H9 (cell line): ENCODE measurements at places on chromosomes 3 and 15.

GRCh38 chr3:16913264-16913580 is 28.5 kb downstream of the PLCL2 start:
- no peak for DNase-seq

DNA sequence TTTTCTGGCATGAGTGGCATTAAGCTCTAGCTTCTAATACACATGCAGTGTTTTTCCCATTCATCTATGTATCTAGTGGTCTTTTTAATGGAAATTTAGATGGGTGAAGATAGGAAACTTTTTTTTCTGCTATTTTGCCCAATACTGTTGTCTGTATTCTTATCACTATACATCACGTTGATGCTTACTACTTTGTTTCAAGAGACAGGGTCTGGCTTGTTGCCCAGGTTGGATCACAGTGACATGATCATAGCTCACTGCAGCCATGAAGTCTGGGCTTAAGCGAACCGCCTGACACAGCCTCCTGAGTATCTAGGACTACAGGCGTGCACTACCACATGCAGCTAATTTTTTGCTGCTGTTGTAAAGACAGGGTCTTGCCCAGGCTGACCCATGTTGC is 84.6 kb downstream of the PEAK1 start:
- no peak for DNase-seq

DNA sequence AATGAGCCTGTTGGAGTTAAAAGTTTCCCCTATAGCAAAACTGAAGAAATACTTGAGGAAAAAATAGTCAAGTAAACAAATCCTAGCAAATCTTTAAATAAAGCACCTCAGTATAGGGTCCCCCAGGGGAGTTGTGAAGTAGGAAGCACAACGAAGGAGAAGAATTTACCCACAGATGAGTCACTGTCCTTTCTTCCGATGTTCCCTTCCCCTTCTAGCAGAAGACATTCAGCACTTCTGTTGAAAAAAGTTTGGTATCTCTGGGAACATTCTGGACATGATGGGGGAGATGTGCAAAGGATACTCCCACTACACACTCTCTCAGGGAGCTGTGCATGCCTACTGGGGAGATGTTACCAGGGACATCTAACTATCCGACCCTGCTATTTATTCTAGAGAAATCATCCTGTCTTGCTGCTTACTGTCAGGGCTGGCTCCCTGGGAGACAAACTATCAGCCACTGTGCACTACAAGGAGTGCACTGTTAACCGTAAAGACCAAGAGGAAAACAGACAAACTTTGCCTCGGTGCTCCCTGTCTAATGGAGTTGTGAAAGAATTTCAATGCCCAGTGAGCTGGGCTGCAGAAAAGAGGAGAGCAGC is 93.8 kb downstream of the RFTN1 start:
- DNase-seq: no peak

GRCh38 chr15:65957451-65957850 is 88.2 kb downstream of the RAB11A start:
- peak; percentile 29 for DNase-seq

DNA sequence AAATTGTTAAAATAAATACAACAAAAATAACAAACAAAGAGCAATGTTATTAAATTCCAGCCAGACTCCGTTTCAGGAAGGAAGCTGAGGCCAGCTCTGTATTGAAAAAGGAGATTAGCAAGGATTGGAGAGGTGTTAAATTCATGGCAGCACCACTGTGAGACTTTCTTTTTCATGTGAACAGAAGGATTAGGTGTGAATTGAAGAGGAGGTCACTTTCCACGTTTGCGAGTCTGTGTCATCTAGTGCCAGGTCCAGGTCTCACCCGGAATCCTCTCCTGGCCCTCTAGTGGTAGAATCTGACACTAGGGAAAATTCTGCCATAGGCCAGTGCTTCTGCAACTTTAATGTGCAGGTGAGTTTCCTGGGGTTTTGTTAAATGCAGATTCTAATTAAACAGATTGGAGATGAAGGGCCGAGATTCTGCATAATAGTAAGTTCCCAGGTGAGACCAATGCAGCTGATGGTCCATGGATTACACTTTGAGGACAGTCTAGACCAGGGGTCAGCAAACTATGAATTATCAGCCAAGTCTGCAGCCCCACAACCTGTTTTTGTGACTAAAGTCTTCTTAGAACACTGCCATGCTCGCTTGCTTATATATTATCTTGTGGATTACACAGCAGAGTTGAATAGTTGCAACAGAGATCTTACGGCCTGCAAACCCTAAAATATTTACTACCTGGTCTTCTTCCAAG is 9.2 kb upstream of the SLC6A1 start:
- DNase-seq: peak; percentile 63

GRCh38 chr3:99639579-99639978 is 1.2 kb downstream of the COL8A1 start:
- no peak for DNase-seq

- no peak for DNase-seq
Observed at GRCh38 chr3:157921811-157922210, 184.4 kb downstream of the SHOX2 start.

- no peak for DNase-seq
Observed at GRCh38 chr3:72460205-72461174, 387.8 kb downstream of the SHQ1 start.

- no peak for DNase-seq
Observed at GRCh38 chr3:82050382-82050781, 288.9 kb upstream of the GBE1 start.

GRCh38 chr15:83108266-83109219 is 1.1 kb downstream of the TM6SF1 start:
- no peak for DNase-seq
